Bladder microvascular endothelial cell (primary cell): ENCODE measurements at places on chromosomes 1 and 21. TPM values are rescaled to one million over a fixed set of nuclear protein-coding genes. Genes with fewer than 3 reads are reported as not detected.

Gene NBPF6
- total RNA-seq = not detected in 2 replicates

Gene VCAM1
- 4.5 and 84.6 TPM in 2 replicates for total RNA-seq

Gene CLCA4
- total RNA-seq = not detected in 2 replicates

Gene SLAMF9
- total RNA-seq = not detected in 2 replicates

Gene PSRC1
- 3.1 and 8.3 TPM in 2 replicates for total RNA-seq

Gene CCNL2
- 54.7 and 196 TPM in 2 replicates for total RNA-seq

Gene COL9A2
- 0.16 and 0.63 TPM in 2 replicates for total RNA-seq

Gene TTC39A
- 0.94 and 0.97 TPM in 2 replicates for total RNA-seq

Gene DARS2
- total RNA-seq = 15.1 and 16.4 TPM in 2 replicates
